Naive thymus-derived CD8-positive, alpha-beta T cell (primary cell): ENCODE measurements at places on chromosomes 2 and 18.

GRCh38 chr18:64803471-64803870, 654.6 kb upstream of the LINC00305 start:
- no peaks in the 10 kb centered on the region for H3K4me1 ChIP-seq
- no peak for DNase-seq
- H3K36me3 ChIP-seq = no peaks in the 10 kb centered on the region
- no peak overlapping the region for H3K4me3 ChIP-seq
- H3K27me3 ChIP-seq = no peaks in the 10 kb centered on the region

- no peaks in the 10 kb centered on the region for H3K4me1 ChIP-seq
- H3K27ac ChIP-seq = no peak overlapping the region
- H3K36me3 ChIP-seq = no peaks in the 10 kb centered on the region
- H3K4me3 ChIP-seq = no peak overlapping the region
Observed at GRCh38 chr2:149894760-149895159, 307.2 kb upstream of the MMADHC start.

DNA sequence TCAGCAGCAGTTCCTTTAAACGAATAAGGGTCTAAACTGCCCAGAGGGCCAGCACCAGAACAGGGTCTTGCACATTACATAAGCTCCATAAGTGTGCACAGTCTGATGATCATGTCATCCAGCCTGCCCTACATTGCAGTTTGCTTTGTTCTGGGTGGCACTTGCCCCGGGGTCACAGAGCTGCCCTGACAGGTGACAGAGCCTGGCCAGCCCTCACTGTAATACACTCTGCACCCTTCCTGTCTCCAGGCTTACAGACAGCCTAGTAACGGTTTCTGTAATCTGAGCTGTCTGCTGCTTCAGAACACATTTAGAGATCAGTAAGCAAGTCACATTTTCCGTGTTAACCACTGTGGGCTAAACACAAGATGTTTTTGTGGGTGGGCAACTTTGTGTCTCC, 213.3 kb downstream of the FAM210A start:
- H3K27me3 ChIP-seq = no peaks in the 10 kb centered on the region
- no peak overlapping the region for H3K4me3 ChIP-seq
- peaks cover 59% of the 10 kb centered on the region for H3K4me1 ChIP-seq
- peaks cover 33% of the 10 kb centered on the region for H3K36me3 ChIP-seq
- no peak for DNase-seq
- H3K27ac ChIP-seq = peak overlapping the region; percentile 66

DNA sequence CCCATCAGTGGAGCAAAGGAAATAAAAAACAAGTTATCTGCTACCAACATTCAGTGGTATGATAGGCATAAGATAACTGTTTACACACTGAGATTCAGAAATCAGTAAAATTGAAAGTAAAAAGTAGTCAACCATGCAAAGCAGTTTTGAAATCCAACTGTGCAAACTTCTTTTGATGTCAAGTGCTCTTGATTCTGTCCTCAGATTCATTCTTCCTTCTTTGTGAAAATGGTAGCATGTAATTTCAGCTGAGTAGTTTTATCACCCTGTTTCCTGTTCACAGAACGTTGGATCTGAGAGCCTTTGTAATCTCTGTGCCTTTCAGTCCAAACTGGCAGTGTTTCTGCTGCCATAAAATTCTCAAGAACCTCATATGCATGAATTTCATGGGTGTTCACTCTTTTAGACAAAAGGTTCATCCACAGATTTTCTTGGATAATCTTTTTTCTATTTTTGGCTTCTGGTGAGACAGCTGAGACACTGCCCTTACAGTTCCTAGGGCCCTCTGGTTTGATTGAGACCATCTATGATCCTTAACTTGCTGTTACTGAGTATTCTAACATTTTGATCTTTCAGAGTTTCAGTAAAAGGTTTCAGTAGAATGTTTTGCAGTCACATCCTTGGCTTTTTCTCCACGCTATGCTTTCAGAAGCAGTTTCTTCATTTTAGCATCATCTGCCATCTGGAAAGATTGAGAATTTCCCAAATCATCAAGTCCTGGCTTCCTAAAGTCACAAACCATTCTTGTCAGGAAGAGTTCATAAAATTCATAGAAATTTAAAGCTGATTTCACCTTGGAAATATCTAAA, 272.3 kb upstream of the EPHA4 start:
- no peaks in the 10 kb centered on the region for H3K36me3 ChIP-seq
- H3K4me1 ChIP-seq = no peaks in the 10 kb centered on the region

DNA sequence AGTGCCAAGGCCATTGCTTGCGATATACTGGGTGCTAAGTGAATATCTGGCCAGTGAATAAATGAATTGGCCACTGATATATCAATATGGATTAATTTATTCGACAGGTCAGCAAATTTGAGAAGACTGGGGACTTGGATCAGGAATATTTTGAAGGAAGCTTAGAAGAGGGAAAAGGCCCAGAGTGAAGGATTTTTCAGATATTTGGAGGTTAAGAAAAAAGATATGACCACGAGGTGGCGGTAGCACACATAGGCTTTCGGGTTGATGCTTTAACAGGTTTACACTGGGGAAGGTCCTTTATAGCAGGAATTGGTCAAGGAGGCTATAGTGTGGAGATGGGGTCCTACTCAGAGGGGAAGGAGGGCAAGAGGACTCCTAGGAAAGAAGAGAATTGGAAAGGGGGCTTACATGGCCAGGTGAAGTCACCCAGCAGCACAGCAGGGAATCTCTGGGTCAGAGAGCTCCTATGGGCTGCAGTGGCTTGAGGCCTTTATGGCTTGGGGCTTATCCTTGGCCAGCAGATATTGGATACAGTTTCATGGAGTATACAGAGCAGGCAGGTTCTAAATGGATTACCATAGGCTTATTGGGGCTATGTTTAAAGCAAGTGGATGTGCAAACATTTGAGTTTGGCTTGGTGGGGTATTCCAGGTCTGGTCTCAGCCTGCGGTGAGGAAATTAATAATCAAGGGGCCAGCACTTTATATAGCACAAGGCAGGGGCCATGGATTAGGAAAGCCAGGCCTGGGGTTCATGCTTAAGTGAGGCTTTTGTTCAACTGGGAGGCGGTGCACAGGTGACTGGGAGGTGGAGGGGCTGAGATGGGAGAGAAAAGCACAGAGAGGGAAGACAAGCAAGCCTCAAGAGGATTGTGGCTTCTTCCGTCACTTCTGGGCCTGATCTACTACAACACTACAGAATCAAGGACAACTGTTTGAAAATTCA, 9.7 kb downstream of the IL1RN start:
- no peak for DNase-seq
- no peak overlapping the region for H3K4me3 ChIP-seq
- H3K27me3 ChIP-seq = no peaks in the 10 kb centered on the region

DNA sequence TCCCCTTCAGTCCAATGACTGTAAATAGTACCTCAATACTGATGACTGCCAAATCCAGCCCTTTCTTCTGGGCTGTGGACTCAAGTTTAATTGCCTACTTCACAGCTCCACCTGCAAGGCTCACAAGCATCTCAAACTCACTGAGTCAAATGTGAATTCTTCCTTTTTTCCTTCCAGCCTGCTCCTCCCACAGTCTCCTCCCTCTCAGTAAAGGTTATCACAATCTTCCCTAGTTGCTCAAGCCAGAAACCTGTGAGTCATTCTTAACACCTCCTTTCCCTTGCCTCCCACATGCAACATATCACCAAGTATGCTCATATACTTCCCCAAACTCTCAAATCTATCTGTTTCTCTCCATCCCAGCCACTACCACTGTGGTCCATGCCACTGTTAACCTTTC, 3.7 kb upstream of the MFSD6 start:
- no peak overlapping the region for H3K4me3 ChIP-seq
- no peaks in the 10 kb centered on the region for H3K27me3 ChIP-seq
- DNase-seq = no peak

DNA sequence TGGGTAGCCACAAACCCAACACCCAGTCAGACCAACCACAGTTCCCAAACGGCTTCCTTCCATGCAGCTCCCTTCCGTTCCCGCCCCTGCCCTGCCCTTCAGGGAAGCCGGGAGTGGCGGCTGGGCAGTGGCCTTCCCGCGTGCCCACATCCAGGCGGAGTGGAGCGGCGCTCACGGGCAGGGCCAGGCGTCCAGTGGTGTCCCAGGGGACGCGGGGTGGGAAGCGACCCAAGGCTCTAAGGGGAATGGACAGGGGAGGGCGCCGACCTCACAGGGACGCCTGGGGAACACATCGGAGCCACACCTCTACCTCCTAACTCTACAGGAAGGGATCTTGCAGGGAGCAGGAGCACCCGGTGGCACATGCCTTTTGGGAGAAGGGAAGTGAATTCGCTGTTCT, 225.9 kb upstream of the MGAT5 start:
- H3K36me3 ChIP-seq = no peaks in the 10 kb centered on the region
- DNase-seq = no peak
- no peak overlapping the region for H3K4me3 ChIP-seq

DNA sequence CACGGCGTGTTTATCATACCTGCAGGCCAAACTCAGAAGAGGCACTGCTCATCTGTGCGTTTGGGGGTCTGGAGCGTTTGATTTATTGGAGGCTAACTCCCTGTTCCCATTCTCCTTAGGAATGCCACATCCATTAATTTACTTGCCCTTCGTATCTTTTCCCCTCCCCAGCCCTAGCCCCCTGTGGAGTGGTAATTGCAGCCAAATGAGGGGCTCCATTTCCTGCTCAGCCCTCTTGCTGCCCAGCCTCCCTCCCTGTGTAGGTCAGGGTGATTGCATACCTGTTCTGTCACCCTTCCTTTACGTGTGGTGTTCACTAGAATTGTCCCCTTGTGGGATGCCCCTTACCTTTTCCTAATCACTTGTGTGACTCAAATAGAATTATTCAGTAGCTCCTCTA, 120.4 kb downstream of the MAP3K20 start:
- no peak overlapping the region for H3K27ac ChIP-seq
- H3K27me3 ChIP-seq = peaks cover 5% of the 10 kb centered on the region
- H3K4me3 ChIP-seq = no peak overlapping the region
- no peaks in the 10 kb centered on the region for H3K4me1 ChIP-seq
- H3K36me3 ChIP-seq = no peaks in the 10 kb centered on the region

- no peak for DNase-seq
- H3K4me1 ChIP-seq = no peaks in the 10 kb centered on the region
- H3K27me3 ChIP-seq = no peaks in the 10 kb centered on the region
Observed at GRCh38 chr2:67234440-67234839, 162.7 kb upstream of the ETAA1 start.
